ENCODE measurements at places on chromosomes 7 and 10.

DNA sequence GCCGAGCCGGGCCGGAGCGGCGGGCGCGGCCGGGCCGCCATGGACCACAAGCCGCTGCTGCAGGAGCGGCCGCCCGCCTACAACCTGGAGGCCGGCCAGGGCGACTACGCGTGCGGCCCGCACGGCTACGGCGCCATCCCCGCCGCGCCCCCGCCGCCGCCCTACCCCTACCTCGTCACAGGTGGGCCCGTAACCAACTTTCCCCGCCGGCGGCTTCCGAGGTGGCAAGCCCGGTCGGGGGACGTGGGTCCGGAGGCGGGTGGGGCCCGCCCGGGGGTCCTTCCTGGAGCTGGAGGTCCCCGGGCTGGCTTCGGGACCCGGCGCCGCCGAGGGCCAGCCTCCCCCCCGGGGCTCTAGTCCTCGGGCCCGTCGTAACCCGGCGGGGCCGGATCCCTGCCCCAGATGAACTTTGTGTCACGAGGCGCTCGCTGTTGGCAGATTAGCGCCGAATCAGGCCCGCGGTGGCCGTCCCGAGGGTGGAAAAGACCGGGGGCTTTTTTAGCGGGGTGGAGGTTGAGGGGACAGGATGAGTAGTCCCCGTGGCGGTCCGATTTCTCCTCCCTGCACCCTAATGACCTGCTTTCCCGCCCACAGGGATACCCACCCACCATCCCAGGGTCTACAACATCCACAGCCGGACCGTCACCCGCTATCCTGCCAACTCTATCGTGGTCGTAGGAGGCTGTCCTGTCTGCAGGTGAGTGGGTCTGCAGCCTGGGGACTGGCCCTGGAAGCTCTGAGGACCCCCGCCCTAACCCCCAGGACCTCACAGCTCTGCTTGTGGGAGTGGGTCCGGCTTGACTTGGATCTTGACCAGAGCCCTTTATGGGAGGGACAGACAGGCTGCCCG, 496 bp downstream of the BRI3 start:
- DNase-seq, result no peak

DNA sequence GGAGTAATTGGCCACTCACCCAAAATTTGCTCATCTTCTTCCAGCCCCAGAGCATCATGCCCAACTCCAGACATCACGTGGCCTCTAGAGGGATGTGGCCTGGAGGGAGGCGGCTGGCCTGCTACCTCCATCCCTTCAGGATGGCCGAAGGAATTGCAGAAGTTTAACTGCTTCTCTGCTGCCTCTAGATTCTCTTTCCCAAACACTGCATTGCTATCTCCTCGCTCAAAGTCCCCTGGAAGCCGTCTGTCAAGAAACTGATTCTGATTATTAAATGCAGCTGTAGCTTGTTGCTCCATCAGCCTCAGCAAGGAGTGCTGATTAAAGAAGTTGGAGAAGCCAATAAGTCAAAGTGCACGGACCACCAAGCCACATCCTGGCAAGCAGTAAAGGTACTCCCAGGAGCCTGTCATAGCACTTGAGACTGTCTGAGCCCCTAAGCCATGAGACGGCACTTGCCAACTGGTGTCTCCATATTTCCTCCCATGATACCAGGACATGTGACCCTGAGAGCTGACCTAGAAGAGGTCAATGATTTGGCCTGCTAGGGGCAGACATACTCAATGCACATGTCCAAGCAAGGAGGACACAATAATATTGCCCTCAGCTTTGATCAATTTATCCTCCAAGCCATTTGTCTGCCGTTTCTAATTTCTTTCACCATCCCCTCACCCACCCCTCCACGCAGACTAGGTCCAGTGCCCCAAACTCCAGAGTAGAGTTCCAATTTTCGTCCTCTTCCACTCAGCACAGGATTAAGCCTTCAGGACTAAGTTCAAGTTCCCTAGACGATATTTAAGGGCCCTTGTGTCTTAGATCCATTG, 84.2 kb downstream of the TBXAS1 start:
- DNase-seq, result no peak

DNA sequence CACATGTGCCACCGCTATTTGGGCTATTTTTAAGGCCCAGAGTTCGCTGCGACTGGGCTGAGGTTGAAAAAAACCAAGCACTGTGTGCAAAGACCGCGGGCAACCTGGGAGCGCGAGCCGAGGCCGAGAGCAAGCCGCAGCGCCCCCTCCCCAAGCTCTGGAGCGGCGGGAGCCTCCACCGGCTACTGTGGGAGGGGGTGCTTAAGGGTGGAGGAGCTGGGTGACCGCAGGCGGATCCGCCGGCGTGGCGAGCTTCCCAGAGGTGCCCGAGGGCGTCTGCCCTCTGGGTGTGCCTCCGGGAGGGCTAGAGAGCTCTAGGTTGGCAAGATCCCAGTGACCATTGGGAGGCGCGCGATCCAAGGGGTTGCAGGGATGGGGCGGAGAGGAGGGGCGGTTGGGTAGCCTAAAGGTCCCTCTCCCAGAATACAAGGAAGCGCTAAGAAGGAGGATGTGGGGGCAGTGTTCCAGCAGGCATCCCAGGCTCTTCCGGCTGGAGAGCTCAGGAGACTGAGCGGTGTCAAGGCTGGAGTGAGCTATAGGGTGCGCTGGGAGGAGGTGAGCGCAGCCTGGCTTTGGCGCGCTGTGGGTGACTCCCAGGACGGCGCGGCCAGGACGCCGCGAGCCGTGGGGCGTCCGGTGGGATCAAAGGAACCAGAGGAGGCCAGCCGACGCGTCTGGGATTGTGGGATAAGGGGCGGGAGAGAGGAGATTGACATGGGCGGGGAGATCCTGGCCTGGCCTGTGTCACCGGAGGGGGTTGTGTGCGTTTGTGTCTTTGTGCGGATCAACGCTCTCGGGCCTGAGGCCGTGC, 8.0 kb downstream of the DLX5 start:
- no peak for DNase-seq

DNA sequence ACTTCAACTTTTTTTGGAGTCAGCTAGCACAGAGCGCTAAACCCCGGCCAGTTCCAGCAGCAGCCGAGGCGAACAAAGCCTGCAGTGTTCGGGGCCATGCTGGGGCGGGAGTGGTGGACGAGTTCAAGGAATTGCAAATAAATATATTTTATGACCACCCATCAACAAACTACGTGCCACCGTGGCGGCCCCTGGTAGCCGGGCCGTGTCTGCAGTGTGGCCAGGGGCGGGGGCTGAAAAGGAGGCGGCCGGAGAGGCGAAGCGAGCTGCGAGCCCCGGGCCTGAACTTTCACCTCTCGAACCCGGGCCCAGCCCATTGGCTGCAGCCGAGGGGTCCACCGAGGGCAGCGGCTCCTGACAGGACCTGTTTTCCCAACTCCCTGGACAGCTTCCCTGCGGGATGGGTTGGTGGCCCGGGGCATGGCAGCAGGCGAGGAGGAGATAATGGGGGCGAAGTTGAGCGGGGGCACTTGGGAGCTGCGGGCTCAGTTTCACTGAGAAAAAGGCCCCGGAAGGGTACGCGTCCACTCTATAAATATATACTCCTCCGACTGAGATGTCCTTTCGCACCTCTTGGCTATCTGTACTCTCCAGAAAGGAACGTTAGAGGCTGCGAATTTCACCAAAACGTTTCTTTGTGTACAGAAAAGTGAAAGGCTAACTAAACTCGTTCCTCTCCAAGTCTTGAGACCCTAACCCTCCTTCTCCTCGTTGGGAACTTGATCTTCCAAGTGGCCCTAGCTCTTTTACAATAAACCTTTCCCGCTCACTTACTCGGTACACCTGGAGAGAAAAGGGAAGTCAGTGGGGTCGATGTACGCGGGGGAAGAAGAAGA, 164.6 kb upstream of the PPP1R3A start:
- no peak for DNase-seq

DNA sequence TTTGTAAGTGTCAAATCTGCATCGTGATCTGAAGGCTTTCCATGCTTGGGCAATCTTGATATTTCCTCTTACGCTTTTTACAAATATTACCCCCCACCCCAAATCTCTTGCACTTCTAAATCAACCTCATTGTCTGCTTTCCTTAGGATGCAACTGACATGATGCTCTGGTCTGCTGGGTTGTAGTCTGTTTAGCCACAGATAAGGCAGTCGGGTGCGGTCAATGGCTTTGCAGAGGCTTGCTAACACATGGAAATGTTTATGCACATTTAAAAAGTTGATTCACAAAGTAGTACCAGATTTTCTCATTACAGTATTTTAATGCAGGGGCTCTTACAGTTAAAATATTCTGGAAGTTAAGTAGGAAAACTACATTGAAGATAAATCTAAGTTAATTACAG, 172.5 kb downstream of the BAMBI start:
- no peak for DNase-seq

- peak; percentile 38 for DNase-seq
Observed at GRCh38 chr10:87861566-87861952, 1.8 kb downstream of the KLLN start.

DNA sequence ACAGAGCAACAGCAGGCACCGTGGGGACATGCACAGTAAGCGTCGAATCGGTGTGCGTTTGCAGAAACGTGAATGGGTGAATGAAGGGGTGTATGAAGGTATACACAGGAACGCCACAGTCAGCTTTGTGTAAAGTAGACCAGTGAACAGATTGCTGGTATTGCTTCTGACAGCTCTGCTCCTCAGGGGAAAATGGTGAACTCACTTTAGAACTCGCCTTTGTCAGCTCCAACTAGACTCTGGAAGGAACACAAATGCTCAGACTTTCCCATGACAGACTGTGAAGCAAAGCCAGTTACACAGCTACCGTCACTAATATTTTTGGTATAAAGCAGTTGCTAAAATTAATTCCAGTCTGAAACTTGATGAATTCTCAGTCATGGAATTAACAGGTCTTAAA, 78.9 kb downstream of the CUX1 start:
- no peak for DNase-seq

DNA sequence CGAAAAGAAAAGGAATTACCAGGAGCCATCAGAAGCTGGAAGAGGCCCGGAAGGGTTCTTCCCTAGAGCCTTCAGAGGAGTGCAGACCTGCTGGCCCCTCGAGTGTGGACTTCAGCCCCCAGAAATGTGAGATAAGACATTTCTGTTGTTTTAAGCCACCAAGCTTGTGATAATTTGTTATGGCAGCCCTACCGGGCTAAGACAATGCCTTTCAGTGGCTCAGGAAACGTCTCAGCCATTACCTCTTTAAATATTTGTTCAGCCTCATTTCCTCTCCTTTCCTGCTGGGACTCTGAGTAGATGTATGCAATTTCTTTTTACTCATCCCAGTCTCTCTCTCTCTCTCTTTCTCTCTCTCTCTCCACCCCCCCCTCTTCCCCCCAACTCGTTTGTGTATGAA, 174.7 kb upstream of the GRB10 start:
- no peak for DNase-seq

- no peak for DNase-seq
Observed at GRCh38 chr7:70602117-70602516, 529.8 kb upstream of the GALNT17 start.

DNA sequence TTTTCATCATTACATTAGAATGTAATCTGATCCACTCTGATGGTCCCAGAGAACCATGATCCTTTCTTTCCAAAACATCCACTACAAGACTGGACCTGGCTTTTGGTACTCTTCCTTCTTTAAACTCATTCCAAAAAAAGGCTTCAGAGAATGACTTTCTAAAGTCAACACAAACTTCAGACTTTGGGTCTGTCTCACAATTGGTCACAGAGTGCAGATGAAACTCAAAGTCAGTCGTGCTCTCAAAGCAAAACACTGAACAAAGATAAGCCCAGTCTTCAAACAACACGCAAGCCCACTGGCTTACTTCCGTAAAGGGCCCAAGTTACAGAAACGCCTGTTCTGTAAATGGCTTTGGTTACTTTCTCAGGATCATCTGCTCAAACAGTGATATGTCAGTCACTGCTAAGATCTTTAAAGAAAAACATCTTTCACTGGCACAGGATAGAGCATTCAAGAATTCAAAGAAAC, 250.9 kb upstream of the MKLN1 start:
- DNase-seq, result peak; percentile 24

GRCh38 chr10:30758338-30758737, 128.8 kb upstream of the LYZL2 start:
- no peak for DNase-seq

GRCh38 chr7:68276725-68277124, 1280.1 kb downstream of the TYW1 start:
- no peak for DNase-seq

- peak; percentile 63 for DNase-seq
Observed at GRCh38 chr7:151017953-151018420, 6.3 kb downstream of the ATG9B start.

GRCh38 chr7:5620459-5620881, 161.0 kb downstream of the RNF216 start:
- DNase-seq, result no peak

GRCh38 chr7:33250421-33250871, 121.1 kb downstream of the BBS9 start:
- DNase-seq, result no peak

DNA sequence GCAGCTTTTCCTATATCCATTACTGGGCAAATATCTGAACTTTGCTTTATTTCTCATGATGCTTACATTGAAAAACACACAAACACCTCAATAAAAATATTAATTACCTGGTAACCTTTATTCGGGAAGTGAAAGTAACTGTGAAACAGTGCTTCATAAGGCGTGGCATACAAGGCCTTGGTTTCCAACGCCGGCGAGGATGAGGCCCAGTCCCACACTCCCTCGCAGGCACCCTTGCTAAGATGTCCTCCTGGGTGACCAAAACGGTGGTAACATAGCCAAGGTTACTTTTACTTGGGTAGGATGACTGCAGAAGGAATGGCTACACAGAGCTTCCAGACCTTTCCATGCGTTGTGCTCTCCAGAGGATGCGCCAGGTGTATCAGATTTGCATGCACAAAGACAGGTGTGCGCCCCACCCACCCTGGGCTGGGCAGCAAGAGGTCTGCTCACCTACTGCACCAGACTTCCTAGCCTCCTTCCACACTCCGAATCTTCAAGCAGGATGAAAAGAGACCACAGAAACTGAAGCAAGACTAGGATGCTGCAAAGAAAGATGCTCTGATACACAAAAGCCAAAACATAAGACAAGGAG, 13.3 kb upstream of the DAGLB start:
- DNase-seq, result no peak

GRCh38 chr10:132429281-132430230, 32.6 kb downstream of the PWWP2B start:
- no peak for DNase-seq

DNA sequence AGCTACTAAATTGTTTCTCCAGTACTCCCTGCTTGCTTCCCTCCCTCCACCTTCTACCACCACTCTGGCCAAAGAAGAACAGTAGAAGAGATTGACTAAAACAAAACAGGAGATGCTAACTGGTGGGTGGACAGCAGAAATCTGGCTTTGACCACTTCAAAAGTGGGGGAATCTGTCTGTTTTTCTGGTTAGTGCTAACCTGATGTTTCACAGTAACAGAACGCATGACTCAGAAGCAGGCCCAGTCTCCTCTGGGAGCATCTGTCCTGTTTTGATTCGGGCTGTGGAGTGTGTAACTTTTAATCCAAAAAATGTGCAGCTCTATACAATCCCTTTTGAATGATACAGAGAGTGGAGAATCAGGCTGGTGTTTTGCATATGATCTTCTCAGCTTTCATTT, 32.7 kb upstream of the ZNF438 start:
- no peak for DNase-seq

- DNase-seq, result no peak
Observed at GRCh38 chr10:126133906-126134656, 237.7 kb downstream of the FANK1 start.

Measured in HTR-8/SVneo (cell line).